Stimulated activated CD4-positive, alpha-beta T cell treated with anti-CD3 and anti-CD28 coated beads, Interleukin-1b, Interleukin-23, amount 100 ng/mL, for 4 hours (primary cell): ENCODE measurements at places on chromosomes 11 and 22.

GRCh38 chr11:111596319-111596718 lies 5.9 kb upstream of the SIK2 start:
- DNase-seq, result no peak

GRCh38 chr11:107962181-107962580 lies 33.9 kb downstream of the RAB39A start:
- DNase-seq, result no peak

- DNase-seq, result no peak
Observed at GRCh38 chr11:62546244-62546928, at the start of gene AHNAK. Gene AHNAK (minus strand): TSS chr11:62546806. CDS start chr11:62536098, 10,708 bp downstream.

DNA sequence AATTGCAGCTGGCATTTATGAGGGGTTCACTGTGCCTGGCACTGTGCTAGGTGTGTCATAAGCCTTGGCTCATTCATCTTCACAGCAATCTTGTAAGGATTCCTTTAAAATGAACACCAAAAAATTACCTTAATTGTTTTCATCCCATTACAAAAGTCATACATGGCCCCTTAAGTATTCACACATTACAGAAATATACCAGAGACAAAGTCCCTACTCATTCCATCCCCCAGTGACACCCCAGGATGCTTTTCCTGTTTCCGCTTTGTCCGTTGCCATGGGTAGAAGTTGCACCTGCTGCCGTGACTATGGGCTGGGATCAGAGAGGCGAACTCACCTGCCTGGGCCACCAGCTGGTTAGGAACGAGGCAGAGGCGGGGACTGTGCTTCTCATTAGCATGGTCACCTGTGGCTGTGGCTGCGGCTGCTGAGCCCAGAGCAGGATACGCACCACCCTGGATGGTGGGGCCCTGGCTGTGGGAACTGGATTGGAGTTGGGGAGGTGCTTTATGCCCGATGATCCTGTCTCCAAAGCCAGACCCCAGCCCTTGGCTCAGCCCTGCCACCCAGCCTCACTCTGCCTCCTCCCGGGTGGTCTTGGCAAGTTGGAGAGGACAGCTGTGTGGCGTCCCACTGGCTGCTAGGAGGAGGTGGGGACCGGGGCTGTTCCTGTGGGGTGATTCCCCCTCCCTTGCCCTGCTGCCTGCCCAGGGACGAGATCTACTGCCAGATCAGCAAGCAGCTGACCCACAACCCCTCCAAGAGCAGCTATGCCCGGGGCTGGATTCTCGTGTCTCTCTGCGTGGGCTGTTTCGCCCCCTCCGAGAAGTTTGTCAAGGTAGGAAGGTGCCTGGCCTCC lies 60.8 kb downstream of the MYO7A start:
- DNase-seq, result no peak

- no peak for DNase-seq
Observed at GRCh38 chr11:37770145-37770544, 1172.1 kb upstream of the RAG2 start.

DNA sequence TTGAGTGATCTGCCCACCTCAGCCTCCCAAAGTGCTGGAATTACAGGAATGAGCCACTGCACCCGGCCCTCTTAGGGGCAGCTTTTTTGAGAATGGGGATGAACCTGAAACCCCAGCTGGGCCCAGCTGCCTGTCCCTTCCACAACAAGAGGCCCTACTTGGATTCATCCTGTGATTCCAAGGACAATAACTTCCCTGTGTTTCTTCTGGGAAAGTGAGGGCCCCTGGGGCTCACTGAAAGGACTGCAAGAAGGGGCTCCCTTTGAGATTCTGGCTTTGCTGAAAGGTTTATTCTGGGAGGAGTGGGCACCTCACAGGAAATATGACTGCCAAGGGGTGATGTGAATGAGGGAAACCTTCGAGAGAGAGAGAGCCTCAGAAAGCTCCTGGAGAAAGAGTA lies 12.3 kb upstream of the GNAZ start:
- no peak for DNase-seq

DNA sequence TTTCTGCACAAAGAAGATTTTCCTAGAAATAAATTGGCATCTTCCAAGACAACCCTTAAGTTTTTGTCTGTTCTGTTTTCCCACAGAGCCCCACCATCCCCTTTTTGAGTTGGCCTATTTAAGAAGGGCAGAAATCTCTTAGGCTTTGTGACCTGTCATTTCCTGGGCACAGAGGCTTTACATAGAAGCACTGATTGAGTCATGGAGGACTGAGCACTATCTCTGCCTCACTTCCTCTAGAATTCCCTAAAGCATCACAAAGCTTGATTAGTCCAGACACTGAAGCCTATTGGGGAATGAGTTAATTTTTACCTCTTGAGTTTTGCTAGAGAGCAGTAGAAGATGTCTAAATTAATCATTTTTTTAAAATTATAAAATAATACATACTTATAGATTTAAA lies 25.4 kb downstream of the TRIM44 start:
- no peak for DNase-seq
